ENCODE measurements at places on chromosomes 6 and 20. TPM values are rescaled to one million over a fixed set of nuclear protein-coding genes. Genes with fewer than 3 reads are reported as not detected.

The NRSN1 gene
- not detected for total RNA-seq

The PFDN6 gene
- total RNA-seq = 85.8 TPM

The VEGFA gene
- total RNA-seq = 47.9 TPM

The ZNF335 gene
- 21.1 TPM for total RNA-seq

The RXRB gene
- 16.8 TPM for total RNA-seq

The AURKA gene
- total RNA-seq = 81.9 TPM

The RIPPLY2 gene
- total RNA-seq = 0.90 TPM

The ERVFRD-1 gene
- total RNA-seq = not detected

The NKX2-4 gene
- total RNA-seq = 0.15 TPM

The NFATC2 gene
- total RNA-seq = 0.61 TPM

The MLIP gene
- not detected for total RNA-seq

The PTCHD4 gene
- 0.96 TPM for total RNA-seq

The BRPF3 gene
- total RNA-seq = 43.4 TPM

The FAM217A gene
- total RNA-seq = not detected

The SYCP2 gene
- 0.70 TPM for total RNA-seq

The UST gene
- 14.4 TPM for total RNA-seq

The PRELID3B gene
- total RNA-seq = 52.6 TPM

The RANBP9 gene
- 37.2 TPM for total RNA-seq

The TNFRSF6B gene
- total RNA-seq = 0.86 TPM

The BYSL gene
- 71.1 TPM for total RNA-seq

The SMLR1 gene
- total RNA-seq = not detected

The OPN5 gene
- total RNA-seq = not detected

The AVP gene
- not detected for total RNA-seq

The FAM229B gene
- total RNA-seq = 9.0 TPM

The RGS17 gene
- total RNA-seq = 3.8 TPM

The ZBTB46 gene
- 27.3 TPM for total RNA-seq

The TMEM244 gene
- not detected for total RNA-seq

The GNAS gene
- total RNA-seq = 918 TPM

The PABPC1L gene
- 83.5 TPM for total RNA-seq

The SOX18 gene
- 1.6 TPM for total RNA-seq

The BMP5 gene
- total RNA-seq = not detected

The RAET1E gene
- not detected for total RNA-seq

The RPS21 gene
- 1,715 TPM for total RNA-seq

The COQ3 gene
- total RNA-seq = 10.6 TPM

The CCN2 gene
- total RNA-seq = 44.1 TPM

The CD24 gene
- 1,551 TPM for total RNA-seq

The C4B gene
- total RNA-seq = 2.7 TPM

The SLC17A3 gene
- not detected for total RNA-seq

The LY6G5C gene
- 2.2 TPM for total RNA-seq

The FOXA2 gene
- total RNA-seq = not detected

The BACH2 gene
- total RNA-seq = 2.6 TPM

The GGTLC1 gene
- not detected for total RNA-seq

The TRIM40 gene
- not detected for total RNA-seq

The PPP1R14C gene
- 0.37 TPM for total RNA-seq

The OR11A1 gene
- total RNA-seq = not detected

The FRK gene
- total RNA-seq = 0.15 TPM

The IPCEF1 gene
- total RNA-seq = 0.48 TPM

The GRIK2 gene
- total RNA-seq = 0.90 TPM

The ARMH2 gene
- total RNA-seq = not detected

The MICB gene
- total RNA-seq = 6.8 TPM
